ENCODE measurements at places on chromosomes 3 and 15.

DNA sequence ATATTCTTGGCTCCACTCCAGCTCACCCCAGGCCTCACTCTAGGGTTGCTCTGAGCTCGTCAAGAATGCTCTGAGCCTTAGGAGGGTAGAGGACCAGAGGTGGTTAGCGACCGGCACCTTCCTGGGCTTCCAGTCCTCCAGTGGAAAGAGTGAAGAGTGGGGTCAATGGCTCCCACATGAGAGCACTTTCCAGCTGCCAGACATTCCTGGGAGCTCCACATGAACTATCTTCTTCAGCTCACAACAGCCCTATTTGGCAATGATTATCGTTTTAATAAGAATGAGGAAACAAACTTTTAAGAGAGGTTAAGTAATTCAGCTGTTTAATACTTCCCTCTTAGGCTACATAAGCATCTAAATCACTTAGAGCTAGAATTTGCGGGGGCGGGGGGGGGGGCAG lies 139.3 kb downstream of the STT3B start:
- no peak for DNase-seq

- no peak for DNase-seq
These were observed 39.5 kb downstream of the NR2F2 start for GRCh38 chr15:96369825-96370621.

GRCh38 chr15:55586808-55587207 lies 1.3 kb downstream of the PYGO1 start:
- no peak for DNase-seq

DNA sequence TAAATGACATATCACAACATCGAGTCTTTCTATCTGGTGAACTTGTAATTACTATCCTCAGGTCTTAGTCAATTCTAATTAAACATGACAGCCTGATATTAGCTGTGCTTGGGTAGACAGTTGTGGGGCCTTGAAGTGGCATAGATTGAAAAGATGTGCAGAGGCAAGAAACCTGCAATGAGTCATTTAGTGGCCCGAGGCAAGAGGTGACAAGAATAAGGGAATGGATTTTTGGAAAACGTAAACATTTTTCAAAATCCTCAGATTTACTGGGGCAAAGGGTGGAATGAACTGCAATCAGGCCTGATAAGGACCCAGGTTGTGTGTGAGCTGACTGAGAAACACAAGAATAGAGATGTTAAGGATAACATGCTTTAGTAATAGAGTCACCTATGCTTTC lies 29.5 kb upstream of the ULK4 start:
- no peak for DNase-seq

DNA sequence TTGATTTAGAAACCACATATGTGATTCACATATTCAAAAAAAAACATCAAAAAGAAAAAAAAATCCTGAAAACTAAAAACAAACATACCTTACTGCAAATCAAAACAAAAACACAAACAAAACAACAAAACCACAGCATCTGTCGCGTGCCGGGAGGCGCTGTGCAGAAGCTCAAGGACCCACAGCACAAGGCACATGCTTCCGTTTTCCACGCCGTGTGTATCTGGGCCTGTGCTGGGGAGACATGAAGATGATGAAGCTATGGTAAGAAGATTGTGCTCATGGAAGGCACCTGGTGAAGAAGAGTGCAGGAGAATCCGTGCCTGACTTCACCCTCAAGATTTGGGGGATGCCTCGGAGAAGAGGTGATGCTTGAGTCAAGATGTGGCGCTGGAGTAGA lies 788.9 kb upstream of the ARRDC4 start:
- DNase-seq, result no peak

DNA sequence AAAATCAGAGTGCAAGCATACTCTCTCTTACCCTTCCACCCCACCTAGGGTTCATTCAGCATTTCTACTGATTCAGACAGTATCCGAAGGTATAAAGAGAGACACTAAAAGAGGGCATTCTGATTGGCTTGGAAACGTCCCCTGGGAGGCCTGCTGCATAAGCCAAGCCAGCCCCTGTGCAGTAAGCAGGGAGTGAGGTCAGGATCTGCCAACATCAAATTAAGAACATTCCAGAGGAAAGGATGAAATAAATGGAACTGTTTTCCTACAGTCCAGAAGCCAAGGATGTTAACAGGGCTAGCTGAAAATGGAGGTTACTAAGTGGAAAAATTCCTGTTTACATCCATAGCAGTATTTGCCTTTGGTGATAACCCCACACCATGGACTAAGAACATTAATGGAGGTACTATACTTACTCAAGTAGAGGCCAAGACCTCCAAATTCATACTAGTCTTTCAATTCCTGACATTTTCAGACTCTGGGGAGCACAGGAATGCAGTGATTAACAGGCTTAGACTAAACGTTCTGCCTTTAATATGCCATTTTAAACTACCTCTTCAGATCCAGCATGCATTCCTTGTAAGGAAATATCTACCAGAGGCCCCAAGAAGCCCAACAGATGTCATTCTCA lies 34.5 kb downstream of the NPTN start:
- DNase-seq, result no peak

DNA sequence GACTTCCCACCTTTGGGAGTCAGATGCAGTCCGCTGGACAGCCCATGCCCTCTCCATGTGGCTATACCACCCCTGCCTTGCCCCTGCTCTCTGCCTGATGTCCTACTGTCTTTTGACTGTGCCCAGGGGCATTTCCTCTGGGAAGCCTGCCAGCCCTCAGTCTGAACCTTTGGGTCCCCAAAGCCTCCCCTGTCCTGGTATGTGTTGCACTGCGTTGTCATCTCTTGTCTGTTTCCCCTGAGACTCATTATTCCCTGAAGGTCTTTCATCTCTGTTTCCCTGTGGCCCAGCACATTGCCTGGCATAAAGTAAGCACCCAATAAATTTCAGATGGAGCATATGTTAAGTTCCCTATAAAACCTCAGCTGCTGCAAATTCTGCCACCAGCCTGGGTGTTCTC lies 236.6 kb upstream of the CTDSPL start:
- DNase-seq, result no peak

DNA sequence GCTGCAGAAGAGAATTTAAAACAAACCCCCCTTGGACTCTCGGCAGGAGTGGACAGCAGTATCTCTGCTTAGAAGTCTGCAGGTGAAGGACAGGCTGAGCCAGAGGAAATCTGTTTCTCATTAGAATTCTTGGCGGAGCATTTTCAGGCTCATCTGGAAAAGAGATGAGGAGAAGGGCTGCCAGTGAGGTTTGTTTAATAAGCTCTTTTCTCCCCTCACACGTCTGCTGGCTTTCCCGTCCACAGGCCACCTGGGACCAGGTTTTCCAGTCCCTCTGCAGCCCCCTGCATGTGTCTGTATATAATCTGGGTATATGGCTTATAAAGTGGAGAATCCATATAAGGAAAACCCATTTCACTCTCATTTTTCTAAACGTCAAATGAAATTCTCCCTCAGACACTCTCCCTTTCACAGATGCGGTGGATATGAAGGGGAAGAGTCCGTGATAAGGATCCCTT lies 155.4 kb upstream of the TPM1 start:
- DNase-seq, result peak; percentile 82

DNA sequence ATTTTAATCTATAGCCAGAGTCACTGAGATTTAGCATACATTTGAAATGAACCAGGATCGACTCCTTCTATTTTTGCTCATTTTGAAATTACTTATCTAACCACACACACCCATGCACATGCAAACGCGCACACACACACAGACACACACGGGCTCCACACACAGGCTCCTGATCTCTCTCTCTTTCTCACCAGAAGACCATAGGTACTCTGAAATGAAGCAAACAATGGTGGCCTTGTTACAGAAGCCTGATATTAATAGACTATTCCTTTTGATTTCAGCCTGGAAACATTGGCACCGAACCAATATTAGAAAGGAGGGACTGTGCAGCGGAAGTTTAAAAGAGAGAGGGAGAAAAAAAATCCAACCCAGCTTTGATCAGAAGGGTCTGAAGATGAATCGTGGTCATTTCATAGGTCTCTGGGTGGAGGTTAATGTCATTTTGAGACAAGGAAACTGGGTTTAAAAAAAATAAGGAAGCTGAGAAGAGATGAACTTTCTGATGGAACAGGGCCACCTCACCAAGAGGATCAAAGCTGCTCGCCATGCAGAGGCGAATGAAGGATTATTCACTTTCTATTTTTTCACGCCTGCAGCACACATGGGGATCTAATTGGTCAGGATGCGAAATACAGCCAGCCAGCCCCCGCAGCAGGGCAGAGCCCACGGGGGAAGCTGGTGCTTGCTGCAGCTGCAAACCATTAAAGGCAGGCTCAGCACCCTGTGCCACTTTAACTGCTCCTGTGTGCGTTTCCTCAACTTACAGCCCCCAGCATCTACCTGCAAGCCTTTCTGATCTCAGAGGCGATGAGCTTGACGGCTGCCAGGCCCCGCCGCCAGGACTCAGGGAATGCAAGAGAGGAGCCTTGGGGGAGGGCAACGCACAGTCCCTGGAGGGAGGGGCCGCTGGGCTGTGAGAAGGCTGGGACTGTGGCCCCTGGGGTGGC lies 88.8 kb downstream of the HES1 start:
- DNase-seq, result no peak

DNA sequence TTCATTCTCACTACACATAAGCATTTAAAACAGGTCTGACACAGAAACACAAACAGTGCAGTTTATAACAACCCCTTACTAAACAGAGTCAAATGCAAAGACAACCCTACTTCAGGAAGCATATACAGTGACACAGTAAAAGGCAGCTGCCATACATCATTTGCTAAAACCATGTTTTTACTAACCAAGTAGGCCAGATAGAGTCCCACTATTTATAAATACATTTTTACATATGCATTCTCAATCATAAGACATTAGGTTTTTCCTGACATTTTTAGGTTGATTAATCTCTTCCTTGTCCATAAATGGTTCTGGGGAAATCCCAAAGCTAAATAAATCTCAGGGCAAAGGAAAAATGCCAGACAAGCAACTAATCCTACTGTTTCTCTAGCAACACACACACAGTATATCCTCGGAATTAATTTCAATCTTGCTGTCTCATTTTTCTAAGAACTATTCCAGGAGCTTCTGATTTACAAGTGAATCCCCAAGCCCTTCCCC lies 39.0 kb downstream of the CHAC1 start:
- no peak for DNase-seq

DNA sequence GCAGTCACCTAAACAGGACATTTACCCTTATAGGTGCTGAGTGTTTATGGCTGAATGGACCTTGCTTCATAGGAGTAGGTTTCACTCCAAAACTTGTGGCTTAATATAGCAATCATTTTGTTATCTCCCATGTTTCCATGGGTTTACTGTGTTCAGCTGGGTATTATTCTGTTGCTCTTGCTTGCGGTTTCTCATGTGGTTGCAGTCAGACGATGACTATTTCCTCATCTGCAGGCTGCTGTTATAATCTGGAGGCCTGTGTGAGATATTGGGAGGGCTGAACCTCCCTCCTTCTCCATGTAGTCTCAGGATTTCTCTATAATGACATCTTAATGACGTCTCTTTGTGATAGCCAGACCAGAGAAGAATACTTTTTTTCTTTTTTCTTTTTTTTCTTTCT lies 98.1 kb downstream of the ZPLD1 start:
- DNase-seq, result no peak

- no peak for DNase-seq
These were observed 15.1 kb downstream of the CLDN1 start for GRCh38 chr3:190307164-190307545.

DNA sequence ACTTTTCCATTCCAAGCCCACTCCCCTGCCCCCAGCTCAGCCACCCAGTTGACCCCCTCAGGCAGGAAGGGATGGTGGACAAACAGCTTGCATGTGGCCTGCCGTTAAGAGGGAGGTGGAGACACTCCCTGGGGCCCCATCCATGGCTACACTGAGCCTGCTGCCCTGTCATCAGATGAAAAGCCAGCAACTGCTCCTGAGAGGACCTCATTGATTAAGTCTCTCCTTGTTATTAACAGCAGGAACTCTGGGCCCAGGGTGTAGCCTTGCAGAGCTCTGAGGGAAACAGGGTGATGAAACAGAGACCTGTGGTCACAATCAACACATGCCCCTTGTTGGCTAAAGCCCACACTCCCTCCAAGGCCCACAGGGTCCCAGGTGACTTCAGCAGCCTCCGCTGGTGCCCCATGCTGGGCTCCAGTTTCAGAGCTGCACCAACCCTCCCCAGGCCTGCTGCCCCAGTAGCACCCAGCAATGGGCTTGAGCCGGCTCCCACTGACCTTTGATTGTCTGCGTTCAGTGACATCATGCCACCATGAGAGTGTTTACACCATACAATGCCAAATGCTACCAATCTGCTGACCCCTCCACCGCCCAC lies 22.3 kb upstream of the TLE3 start:
- DNase-seq, result no peak

DNA sequence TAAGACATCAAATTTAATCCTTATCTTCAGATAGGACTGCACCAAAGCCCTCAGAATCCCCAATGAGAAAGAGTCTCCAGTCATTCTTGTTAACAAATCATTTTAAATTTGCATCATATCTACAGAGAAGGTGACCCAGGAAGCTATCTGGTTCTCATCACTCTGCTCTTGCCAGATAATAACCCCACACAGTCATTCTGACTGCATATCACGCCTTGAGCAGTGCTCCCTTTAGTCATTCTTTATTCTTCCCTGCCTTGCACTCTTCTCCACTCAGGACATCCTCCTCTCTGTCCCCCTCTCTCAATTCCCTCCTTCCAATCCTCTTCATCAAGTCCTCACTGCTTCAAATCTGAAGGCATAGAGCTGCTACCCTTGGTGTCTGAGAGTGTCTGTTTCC lies 83.7 kb upstream of the COL6A6 start:
- DNase-seq, result no peak

GRCh38 chr15:40082195-40082883 lies 26.3 kb downstream of the BMF start:
- no peak for DNase-seq

DNA sequence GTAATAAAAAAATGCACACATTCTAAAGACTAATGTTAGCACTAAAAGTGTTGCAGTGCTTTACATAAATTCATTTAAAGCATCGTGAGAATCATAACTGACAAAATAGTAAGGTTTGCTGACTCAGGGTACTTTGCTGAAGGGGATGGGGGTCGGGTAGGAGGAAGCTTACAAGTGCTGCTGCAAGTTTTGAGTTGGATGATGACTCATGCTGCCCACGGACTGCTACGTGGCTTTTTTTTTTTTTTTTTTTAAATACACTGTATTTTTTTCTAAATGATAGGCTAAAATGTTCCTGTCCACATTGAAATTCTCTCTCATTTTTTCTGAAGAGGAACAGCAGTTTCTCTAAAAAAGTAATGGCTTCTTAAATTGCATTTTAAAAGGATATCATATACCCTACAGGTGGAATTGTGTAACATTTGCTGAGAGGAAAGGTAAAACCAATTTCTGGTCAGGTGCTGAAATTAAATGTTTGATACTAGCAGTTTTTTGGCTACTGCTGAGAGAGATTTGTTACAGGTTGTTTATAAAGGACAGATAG lies 2.2 kb downstream of the MAPK6 start:
- DNase-seq, result peak; percentile 55

- no peak for DNase-seq
These were observed 267.0 kb downstream of the ZMAT3 start for GRCh38 chr3:178804606-178805005.
